ENCODE measurements at places on chromosomes 13 and 19.

DNA sequence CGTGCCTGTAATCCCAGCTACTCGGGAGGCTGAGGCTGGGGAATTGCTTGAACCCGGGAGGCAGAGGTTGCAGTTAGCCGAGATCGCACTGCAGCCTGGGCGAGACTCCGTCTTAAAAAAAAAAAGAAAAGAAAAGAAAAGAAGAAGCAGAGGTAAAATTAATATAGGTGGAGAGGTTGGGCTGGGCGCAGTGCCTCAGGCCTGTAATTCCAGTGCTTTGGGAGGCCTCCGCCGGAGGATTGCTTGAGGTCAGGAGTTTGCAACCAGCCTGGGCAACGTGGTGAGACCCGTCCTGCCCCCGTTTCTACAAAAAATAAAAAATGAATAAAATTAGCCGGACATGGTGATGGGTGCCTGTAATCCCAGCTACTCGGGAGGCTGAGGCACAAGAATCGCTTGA, 912 bp upstream of the TUBA3C start:
- DNase-seq: no peak

DNA sequence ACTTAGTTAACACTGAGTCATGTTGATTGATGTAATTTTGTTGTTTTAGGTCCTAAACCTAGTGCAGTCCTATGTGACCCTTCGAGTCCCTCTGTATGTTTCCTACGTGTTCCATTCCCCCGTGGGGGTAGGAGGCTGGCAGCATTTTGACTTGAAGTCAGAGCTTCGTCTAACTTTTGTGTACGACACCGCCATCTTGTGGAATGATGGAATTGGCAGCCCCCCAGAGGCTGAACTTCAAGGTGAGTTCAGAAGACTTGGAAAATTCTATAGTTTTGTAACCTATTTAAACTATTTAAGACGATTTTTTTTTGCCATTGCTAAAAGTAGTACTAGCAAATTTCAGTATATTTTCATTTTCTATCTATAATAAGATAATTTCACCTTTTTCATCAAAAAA, 117.9 kb downstream of the STOML3 start:
- DNase-seq: peak; percentile 40

GRCh38 chr19:8307400-8307964, 676 bp downstream of the CD320 start:
- DNase-seq: no peak

GRCh38 chr13:38606699-38607535, 80.0 kb upstream of the FREM2 start:
- no peak for DNase-seq

- DNase-seq: no peak
Measured at GRCh38 chr19:37983916-37984315, 76.9 kb downstream of the SIPA1L3 start.
